ENCODE measurements at places on chromosomes 6 and 20.

DNA sequence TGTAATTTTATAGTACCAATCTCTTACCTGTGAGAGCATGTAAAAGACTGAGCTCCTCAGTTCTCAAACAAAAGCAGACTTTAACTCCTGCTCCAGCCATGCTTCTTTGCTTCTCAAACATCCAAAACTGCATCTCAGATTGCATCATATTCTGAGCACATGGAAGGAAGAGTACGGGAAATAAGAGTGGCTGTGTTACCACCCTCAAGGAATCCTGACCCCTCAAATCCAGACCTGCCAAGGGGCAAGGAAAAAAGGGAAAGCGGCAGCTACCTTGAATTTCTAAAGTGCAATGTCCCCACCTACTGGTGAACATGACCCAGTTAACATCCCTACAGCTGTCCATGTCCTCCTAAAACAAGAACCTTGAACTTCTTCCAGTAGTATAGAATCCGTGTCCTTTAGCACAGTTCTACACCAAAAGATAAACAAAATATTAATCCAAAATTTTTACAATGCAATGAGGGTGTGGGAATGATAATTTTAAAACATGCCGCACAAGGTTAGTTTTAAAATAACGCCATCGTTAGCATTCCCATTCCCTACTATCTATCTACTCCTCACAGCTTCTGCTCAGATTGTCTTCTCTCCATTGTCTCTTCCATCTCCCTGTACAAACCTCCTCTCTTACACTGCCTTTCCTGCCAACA is 34.1 kb upstream of the HLA-DQB1 start:
- no peaks in the 10 kb centered on the region for H3K4me1 ChIP-seq
- peak; percentile 28 for DNase-seq
- no peaks in the 10 kb centered on the region for H3K27me3 ChIP-seq
- H3K4me3 ChIP-seq = no peak overlapping the region
- H3K27ac ChIP-seq = no peak overlapping the region

DNA sequence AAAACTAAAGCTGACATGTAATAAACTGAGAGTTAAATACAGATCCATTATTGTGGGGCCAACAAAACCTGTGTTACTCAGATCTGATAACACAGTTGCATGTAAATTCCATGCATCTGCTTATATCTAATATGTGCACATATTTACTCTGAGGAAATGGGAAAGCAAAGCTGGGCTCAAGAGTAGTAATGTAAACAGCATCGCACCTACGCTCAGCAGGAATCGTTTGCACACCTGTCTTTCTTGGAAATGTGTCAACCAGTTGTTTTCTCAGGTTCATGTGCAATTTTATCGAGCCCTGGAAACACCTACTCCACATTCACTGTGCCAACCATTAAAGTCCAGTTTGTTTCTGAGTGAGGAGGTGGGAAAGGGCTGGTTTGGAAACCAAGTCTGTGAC is 80.3 kb upstream of the CNKSR3 start:
- no peaks in the 10 kb centered on the region for H3K4me1 ChIP-seq
- no peaks in the 10 kb centered on the region for H3K27me3 ChIP-seq
- H3K4me3 ChIP-seq = no peak overlapping the region
- no peaks in the 10 kb centered on the region for H3K36me3 ChIP-seq
- peak; percentile 34 for DNase-seq

GRCh38 chr6:14713008-14713960 is 532.6 kb upstream of the JARID2 start:
- DNase-seq = no peak
- H3K27me3 ChIP-seq = no peaks in the 10 kb centered on the region
- H3K27ac ChIP-seq = no peak overlapping the region
- H3K36me3 ChIP-seq = no peaks in the 10 kb centered on the region

DNA sequence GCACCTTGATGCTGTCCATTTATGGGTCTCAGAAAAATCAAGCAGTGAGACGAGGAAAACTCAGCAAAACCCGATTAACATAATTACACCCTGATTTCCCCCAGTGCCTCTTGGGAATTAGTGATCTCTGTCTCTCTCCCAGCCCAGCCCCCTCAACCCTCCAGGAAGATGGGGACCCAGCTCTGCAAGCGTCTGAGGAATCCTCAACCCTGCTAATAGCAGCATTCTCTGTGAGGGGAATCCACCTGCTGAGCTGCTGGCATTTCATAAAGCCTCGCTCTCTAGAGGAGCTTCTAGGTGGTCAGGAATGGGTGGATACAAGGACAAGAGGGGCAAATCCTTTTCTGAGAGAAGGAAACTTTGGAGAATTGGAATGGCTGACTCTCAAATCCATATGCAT is 13.9 kb downstream of the NR2E1 start:
- no peak for DNase-seq
- H3K4me1 ChIP-seq = peaks cover 4% of the 10 kb centered on the region

Data from prostate gland (tissue), 2 donors.